CD14-positive monocyte (primary cell): ENCODE measurements at places on chromosomes 6 and 20.

DNA sequence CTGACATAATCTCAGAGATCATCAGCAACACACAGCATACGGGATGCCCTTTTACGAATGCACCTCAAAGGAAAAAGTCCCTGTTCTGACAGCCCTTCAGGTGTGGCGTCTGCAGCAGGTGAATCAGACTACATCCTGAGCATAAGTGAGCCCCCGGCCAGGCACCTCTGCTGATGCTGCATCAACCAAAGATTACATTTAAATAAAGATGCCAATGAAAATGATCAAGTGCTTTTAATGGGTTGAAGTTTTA is 58.7 kb downstream of the INSM1 start:
- no peak for DNase-seq

GRCh38 chr20:23608251-23608846 is 2.6 kb upstream of the CST9 start:
- no peak for DNase-seq

DNA sequence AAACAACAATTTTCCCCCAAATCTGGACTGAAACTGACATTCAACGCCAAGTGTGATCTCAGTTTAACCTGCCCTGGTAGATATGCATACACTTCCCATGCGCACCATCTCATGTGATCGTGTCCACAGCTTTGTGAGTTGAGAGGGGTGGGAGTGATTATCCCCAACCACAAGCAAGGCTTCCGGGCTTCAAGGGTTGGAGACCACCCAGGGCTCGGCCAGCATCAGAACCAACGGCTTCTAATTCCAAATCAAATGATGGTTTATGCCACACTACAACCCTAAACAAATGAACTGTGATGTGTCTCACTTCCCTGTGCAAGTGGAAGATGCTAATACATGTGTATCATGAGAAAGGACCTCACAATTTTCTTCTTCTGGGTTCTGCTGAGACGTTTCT is 515 bp upstream of the TGM3 start:
- DNase-seq, result no peak

GRCh38 chr6:43359831-43360230 is 9.6 kb downstream of the ZNF318 start:
- DNase-seq, result no peak

DNA sequence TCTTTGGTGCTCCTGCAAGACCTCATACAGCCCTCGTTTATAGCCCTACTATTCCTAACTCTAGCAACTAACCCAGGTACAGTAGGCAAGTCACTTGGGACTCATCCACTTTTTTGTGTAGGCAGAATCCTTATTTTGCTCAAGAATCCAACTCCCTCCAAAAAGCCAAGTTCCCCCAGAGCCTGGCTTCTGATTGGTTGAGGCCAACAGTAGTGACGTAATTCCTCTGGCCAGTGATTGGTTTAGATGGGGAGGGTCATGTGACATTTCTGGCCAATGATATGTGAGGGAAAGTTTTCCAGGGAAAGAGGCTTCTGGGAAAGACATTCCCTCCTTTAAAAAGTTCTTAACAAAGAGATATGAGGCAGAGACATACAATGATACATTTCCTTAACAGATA is 32.1 kb downstream of the KIAA1755 start:
- DNase-seq, result no peak

DNA sequence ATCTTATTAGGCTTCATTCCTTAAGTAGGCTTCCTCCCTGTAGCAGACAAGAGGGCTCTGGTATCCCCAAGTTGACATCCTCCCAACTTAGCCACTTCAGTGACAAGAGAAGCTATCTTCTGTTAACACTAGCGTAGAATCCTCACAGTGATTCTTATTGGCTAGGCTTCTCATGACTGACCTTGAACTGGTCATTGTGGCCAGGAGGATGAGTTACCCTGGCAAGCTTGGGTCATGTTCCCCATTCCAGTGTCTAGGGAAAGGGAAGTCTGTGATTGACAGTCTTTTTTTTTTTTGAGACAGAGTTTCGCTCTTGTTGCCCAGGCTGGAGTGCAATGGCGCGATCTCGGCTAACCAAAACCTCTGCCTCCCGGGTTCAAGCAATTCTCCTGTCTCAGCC is 7.1 kb downstream of the CDKAL1 start:
- no peak for DNase-seq

GRCh38 chr6:159380114-159380513 is 210.9 kb downstream of the FNDC1 start:
- no peak for DNase-seq

DNA sequence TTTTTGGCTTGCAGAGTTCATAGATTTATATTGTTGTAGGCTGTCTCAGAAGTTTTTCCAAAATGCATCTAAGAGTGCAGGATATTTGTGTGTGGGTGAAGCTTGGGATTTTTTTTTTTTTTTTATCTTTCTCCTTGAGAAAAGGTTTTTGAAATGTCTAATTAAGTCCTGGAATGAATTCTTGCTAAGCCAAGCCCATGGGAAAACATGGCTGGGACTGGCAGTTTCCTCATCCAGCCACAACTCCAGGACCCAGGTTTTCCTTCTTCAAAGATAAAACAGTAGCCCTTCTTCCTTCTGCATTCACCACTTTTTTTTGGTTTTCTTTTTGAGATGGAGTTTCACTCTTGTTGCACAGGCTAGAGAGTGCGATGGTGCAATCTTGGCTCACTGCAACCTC is 242.5 kb upstream of the JAG1 start:
- no peak for DNase-seq

DNA sequence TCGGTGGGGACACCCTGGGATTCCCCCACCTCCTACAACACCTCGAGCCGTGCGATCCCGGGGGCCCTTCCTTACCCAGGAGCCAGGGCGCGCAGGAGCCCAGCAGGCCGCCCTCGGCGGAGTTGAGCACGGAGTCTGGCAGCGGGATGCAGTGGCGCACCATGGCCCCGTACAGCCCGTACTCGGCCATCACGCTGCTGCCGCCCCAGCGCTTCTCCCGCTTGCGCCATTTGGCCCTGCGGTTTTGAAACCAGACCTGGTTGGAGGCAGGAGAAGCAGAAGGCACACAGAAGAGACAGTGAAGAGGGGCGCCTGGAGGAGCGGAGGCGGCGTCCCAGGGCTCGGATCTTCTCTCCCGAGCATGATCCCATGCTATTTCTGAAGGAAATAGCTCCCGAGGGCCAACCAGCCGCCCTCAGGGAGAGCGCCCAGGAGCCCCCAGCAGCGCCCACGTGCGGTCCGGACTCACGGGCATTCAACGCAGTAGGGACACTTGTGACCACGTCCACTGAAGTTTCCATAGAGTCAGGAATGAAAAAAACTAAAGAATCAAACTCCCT is 4.3 kb downstream of the VSX1 start:
- DNase-seq, result peak; percentile 52
